ENCODE measurements at places on chromosomes 16 and 17.

- no peak for DNase-seq
Measured at GRCh38 chr16:17515421-17516210, 44.9 kb upstream of the XYLT1 start.

- no peak for DNase-seq
Measured at GRCh38 chr16:15980329-15980728, 30.9 kb downstream of the ABCC1 start.

DNA sequence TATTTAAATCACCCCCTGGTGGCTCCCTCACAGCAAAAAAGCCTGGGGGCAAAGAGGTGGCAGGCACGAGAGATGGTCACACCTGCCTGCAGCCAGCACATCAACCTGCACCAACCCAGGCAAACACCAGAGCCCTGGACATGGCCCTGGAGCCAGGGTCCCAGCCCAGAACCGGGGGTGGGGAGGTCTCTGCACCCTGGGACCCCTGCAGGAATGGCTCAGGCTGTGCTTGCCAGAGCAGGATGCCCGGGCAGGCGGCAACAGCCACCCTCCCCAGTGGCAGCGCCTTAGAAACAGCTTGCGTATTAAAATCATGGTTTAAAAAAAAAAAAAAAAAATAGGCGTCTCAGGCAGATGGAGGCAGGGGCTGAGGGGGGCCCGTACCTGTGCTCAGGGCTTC lies 16.2 kb downstream of the MYBBP1A start:
- DNase-seq, result no peak

GRCh38 chr16:68978303-68978954 lies 127.0 kb upstream of the HAS3 start:
- no peak for DNase-seq

- peak; percentile 57 for DNase-seq
Measured at GRCh38 chr17:78407387-78408000, 29.0 kb downstream of the PGS1 start.

DNA sequence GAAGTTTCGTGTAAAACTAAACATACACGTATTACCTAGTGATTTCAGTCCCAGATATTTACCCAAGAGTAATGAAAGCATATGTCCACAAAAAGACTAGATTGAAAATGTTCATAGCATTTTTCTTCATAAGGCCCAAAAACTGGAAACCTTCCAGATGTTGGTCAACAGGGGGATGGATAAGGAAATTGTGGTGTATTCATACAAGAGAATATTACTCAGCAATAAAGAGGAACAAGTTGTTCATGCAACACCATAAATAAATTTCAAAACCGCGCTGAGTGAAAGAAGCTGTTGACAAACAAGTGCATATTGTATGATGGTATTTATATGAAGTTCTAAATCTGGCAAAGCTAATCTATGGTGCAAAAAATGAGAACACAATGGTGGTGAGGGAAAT lies 54.1 kb upstream of the NFAT5 start:
- peak; percentile 29 for DNase-seq

DNA sequence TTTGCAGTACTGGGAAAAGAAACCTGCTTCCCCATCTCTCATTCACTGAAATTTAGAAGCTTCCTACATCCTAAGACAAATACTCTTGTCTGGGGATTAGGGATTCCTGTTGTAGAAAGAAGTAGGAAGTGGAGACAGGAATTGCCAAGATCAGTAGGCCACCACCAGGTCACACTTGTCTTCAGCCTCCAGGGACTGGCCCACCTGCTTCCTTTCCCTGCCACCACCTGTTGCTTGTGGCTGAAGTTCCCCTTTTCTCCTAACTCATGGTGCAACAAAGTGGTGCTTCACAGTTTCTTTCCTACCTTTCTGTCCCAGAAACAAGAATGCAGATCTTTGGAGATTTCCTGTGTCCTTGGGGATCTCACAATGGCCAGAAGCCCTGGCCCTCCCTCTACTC lies 82.4 kb downstream of the WNT3 start:
- no peak for DNase-seq

Measured in epithelial cell of esophagus (primary cell).